ENCODE measurements at places on chromosomes 11 and 22.

GRCh38 chr11:120909676-120910416 lies 114.1 kb upstream of the TBCEL start:
- no peak for DNase-seq

- DNase-seq, result no peak
Observed at GRCh38 chr11:1343391-1344055, 34.1 kb upstream of the TOLLIP start.

GRCh38 chr11:112977755-112978154 lies 16.5 kb downstream of the NCAM1 start:
- DNase-seq, result no peak

GRCh38 chr11:62540804-62541701 lies 5.6 kb downstream of the AHNAK start:
- no peak for DNase-seq

- no peak for DNase-seq
Observed at GRCh38 chr11:64863391-64864060, 14.9 kb downstream of the EHD1 start.

DNA sequence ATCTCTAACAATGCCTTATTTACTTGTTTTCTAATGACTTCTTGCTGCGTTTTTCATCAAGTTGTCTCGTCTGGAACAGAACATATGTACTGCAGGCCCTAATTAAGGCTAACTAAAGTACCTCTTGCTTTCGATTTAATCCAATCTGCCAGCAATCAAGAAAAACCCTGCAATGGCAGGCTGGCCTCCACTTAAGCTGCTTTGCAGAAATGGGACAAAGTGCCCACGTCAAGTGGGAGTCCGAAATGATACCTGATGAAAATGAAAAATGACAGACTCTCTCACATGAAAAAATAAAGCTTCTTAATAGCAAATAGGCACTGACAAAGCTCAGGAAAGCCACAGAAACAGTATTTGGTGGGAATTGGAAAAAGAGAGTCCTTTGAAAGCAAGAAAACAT lies 1454.7 kb downstream of the FAM181B start:
- no peak for DNase-seq

DNA sequence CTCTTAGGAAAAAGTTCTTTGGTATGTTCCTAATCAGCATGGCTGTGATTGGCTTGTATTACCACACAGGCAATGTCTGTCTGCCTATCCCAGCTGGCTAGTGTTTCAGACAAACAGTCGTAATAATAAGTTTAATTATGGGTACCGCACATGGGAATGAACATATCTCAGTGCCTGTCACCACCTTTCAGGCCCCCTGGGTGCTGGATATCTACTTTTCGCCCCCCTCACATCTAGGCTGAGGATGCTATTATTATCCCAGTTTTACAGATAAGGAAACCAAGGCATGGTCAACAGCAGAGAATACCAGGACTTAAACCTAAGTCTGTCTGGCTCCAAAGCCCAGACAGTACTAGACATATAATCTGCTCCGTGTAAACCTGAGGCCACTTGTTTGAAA lies 174.8 kb downstream of the SPON1 start:
- DNase-seq, result no peak

DNA sequence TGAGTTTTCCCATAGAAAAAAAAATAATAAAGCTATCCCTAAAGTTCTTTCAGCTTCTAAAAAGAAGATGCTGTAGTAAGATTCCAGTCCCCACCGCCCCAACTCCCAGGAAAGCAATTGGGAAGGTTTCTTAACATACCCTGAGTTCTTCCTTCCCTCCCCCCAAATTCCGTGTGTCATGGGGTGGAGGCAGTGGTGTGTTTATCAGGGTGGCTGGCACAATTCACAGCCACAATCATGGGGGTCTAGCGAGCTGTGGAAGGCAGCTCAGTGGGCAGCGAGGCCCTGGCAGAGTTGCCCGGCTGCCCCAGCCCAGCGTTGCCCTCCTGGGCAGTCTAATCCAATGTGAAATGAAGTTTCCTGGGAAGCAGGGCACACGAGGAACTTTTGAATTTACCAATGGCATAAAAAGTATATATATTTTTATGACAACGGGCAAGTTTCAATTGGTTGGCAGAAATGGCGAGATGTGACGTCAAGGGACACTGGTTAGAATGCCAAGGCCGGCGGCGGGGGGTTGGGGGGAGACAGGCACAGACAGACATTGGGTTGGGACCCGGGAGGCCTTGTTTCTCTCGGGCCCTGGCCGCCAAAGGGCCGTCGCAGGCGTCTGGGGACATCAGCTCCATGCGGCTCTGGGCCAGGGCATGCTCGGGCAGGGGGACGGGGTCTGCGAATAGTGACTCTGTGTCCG lies 80.7 kb upstream of the PPARA start:
- DNase-seq, result no peak

DNA sequence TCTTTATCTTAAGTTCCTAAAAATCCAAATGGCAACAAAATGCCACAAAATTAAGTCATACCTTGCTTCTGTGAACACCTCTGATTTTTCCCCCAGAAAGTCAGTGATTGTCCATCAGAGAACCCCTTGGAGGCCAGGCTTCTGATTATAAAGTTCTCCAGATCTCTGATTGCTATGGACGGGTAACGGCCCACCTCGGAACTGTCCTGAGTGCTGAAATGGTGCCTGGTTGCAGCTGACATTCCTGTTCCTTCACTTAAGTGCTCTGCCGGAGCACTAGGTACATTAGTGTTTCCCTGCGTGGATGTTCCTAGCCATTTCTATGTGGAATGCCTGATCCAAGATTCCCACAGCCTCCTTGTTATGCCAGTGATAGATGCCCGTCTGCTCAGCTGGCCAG lies 85.0 kb downstream of the CHST1 start:
- DNase-seq, result no peak

DNA sequence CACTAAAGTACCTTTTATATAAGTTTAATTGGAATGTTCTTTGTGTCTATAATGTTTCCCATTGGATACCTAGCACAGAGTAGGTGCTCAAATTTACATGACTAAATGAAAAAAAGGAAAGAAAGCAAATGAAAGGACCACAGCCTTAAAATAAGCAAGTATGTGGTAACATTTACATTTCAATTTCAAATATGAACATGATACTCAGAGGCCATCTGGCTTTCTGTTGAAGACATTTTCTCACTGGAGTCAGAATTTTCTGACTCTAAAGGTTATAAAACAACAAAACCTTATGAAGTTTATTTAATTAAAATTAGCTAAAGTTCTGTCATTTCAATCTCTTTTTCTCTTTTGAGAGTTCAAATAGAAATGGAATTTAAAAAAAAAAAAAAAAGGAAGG lies 904 bp upstream of the ANGPTL5 start:
- DNase-seq, result no peak

- no peak for DNase-seq
Observed at GRCh38 chr11:1701091-1701807, 4.3 kb downstream of the KRTAP5-6 start.

GRCh38 chr11:97363331-97363730 lies 973.5 kb downstream of the JRKL start:
- DNase-seq, result no peak

DNA sequence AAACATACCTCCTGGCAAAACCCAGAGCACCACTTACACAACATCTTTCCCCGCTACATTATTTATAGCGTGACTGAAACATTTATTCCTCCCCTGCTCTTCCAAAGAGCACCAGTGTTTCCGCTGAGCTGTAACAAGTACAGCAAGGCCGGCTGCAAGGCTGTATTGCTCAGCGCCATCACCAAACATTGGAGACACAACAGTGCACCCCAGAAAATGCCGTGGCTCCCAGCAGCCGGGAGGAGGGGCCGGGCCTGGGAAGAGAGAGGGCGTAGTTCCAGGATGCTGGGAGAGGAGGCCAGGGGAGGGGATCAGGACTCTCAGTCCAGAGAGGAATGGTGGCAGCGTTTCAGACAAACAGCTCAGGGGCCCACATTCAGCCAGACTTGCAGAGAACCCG lies 133.2 kb downstream of the DSCAML1 start:
- DNase-seq, result no peak

- no peak for DNase-seq
Observed at GRCh38 chr22:32971276-32971675, 86.9 kb downstream of the SYN3 start.

GRCh38 chr22:24969560-24970301 lies 17.2 kb downstream of the KIAA1671 start:
- DNase-seq, result no peak

- no peak for DNase-seq
Observed at GRCh38 chr11:99791354-99791753, 770.6 kb downstream of the CNTN5 start.

DNA sequence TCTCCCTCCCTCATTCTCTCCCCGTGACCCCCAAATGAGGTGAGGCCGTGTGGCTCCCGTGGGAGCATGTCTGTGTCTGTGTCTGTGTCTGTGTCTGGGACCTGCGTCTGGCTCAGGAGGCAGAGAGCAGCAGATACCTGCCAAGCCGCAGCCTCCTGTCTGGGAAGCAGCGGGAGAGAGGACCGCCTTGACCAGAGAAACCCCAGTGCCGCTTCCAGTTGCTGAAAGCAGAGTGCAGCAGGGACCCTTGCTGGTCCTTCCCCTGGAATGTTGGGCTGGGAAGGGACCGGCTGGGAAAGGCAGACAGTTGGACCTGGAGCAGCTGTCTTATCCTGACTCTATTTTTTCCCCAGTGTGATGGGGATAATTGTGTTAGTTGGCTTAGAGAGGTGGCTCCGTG lies 525 bp downstream of the CSDC2 start:
- DNase-seq, result no peak

DNA sequence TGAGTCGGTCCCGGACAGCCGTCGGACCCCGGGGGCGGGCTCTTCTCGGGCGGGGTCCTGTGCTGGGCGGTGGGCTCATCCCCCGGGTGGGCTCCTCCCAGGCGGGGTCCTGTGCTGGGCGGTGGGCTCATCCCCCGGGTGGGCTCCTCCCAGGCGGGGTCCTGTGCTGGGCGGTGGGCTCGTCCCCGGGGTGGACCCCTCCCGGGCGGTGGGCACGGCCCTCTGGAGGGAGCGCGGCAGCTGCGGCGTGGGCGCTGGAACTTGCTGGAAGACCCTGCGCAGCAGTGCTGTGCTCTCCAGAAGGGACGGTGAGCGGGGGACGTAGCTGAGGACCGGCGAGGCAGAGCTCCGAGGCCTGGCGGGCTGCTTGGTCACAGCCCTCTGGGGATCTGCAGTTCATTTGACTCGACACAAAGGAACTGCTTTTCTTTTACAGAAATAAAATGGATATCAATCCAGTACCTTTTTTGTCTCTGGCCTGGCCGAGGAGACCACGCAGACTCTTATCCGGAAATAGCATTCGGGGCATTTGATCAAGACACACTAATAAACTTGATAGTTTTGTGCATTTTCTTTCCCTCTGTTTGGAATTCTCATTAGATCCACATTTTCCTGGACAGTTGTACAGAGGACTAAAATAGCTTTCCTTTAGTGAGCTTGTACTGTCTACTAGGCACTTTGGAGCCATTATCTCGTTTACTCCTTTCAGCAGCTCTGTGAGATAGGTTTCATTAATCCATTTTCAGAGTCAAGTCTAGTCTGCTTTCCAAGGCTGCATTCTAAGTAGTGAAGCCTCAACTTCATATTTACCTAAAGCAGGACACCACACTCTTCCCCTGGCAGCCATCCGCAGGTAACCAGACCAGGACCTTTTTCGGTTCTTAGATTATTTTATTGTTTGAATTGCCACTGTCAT lies 812 bp downstream of the JAM3 start:
- DNase-seq, result no peak

DNA sequence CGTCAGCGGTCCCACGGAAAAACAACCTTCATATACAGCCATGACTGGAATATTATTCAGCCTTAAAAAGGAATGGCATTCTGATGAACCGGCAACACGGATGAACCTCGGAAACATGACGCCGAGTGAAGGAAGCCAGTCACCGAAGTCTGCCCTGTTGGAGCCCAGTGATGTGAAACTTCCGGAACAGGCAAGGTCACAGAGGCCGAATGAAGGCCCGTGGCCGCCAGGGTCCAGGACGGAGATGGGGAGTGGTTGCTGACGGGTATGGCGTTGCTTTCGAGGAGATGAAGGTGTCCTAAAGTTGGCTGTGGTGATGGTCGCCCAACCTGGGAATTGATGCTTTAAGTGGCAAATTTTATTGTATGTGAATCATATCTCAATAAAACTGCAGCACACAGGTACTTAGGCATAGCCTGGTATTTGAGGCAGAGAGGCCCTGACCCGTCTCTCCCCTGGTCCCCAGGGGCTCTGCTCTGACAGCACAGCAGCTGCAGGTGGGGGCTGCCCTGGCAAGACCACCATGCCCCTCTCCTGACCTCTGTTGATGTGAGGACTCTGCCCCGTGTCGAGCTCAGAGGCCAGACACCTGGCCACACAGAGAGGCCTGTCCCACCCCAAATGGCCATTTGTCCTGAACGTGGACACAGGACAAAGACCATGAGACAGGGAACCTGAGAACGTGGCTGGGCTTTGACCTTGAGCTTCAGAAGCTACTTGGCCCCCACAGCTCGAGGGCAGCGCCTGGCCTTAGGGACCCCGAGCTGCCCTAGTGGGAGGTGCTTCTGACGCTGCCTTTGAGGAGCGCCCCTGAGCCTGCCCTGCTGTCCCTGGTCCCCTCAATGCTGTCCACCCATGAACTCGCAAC lies 1090.8 kb downstream of the BRD1 start:
- no peak for DNase-seq

- DNase-seq, result no peak
Observed at GRCh38 chr22:50278956-50279619, 8.9 kb upstream of the MAPK11 start.

DNA sequence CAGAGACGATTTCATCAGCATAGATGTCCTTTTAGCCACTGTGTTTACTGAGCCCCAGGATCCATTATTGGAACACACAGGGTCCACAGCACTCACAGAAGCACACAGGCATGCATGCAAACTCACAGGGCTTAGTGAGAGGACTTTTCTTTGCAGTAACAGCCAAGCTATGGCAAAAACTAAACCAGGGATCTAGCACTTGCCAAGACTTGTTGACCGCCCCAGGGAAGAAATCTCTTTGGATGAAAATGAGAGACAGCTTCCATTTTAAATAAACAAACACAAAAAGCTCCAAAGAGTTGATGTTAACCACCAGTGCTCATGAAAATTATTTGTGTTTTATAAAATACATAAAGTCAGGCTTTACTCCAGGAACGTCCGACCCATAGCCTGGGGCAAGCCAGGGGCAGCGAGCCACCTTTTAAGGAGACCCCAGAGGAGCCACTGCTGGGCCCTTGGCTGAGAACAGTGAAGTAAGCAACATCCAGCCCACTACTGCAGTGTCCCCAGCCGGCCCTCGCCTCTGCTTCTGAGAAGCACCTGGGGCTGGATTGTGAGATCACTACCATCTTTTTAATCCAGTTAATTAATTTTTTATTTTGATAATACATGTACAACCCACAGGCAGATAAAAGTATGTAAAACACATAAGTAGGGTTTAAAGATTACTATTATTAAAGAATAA lies 22.0 kb upstream of the TFIP11 start:
- no peak for DNase-seq

GRCh38 chr11:19727246-19727645 lies 14.6 kb downstream of the NAV2 start:
- no peak for DNase-seq

GRCh38 chr11:112118176-112118575 lies 31.5 kb downstream of the SDHD start:
- DNase-seq, result no peak

- DNase-seq, result no peak
Observed at GRCh38 chr11:33214767-33215166, 42.4 kb upstream of the HIPK3 start.

Measured in activated naive CD8-positive, alpha-beta T cell treated with anti-CD3 and anti-CD28 coated beads, Interleukin-2, amount 50 U/mL, for 16 hours (primary cell).